Naive thymus-derived CD8-positive, alpha-beta T cell (primary cell): ENCODE measurements at places on chromosomes 1 and 21.

- no peak for DNase-seq
These were observed 16.3 kb downstream of the PDZK1 start for GRCh38 chr1:145690587-145691558.

GRCh38 chr1:9589144-9589718 is 520 bp downstream of the TMEM201 start:
- no peak for DNase-seq

DNA sequence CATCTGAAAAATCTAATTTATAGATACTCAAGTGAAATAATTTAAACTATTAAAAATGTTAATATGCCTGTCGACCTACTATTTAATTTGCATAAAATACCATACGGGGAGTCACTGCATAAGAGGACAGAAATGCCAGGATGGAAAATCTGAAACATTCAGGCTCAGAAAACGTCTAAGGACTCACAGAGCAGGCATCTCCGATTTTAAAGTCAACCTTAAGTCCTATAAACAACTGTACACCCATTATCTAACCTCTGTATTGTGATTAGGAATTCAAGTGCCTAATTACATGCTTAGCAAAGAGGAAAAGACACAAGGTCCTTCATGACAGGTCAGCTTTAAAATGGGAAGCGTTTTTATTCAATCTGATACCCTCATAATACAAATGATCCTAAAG is 49.2 kb downstream of the ZBTB18 start:
- no peak for DNase-seq

- no peak for DNase-seq
These were observed 5.7 kb upstream of the TENT5B start for GRCh38 chr1:27018316-27018715.

- no peak for DNase-seq
These were observed 1.2 kb downstream of the SCMH1 start for GRCh38 chr1:41240781-41241353.

DNA sequence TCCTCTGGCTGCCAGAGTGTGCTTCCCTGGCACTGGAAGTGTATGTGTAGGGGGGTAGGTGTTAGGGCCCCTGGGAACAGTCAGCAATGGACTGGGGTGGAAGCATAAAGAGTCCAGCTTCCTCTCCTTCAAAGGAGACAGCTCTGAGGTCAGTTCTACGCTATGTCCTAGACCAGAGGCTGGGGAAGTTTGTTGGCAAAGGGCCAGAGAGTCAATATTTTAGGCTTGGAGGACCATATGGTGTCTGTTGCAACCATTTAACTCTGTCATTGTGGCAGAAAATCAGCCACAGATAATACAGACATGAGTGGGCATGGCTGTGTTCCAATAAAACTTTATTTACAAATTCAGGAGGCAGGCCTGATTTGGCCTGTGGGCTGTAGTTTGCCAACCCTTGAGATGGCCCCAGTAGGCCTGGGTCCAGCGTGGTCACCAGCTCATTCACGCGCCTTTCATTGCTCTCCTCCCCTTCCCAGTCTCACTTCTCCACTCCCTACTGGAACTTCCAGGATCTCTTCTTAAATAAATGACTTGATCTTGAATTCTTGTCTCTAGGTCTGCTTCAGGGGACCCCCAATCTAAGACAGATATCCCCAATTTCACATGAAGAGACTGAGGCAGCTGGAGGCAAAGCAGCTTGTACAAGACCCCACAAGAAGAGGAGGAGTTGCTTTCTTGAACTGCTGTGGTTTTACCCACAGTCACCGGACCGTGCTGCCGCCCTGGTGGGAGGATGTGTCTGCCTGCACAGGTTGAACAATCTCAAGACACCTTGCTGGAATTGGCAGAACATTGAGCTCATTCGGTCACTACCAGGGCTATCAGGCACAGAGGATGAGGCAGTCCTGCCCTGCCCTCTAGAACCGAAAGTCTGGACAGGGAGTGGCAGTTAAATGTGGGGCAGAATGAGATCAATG is 162.4 kb upstream of the POU3F1 start:
- DNase-seq: no peak

- no peak for DNase-seq
These were observed 37.1 kb upstream of the CD55 start for GRCh38 chr1:207284209-207284897.

DNA sequence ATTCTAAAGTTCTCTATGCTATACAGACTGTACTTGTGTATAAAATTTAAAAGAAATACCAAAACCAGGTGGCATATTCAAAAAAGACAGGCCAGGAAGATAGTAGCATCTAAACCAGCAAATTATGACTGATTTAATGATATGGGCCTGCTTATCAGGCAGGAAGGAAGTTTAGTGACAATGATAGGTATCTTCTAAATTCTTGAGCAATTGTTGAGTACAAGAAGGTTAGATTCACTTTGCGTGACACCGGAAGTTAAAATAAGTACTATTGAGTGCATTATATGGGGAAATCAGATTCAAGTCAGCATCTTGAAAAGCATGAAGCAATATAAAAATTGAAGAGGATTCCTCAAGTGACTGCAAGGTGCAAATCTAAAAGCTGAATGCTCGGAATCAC is 186.8 kb upstream of the RGS18 start:
- DNase-seq: no peak

DNA sequence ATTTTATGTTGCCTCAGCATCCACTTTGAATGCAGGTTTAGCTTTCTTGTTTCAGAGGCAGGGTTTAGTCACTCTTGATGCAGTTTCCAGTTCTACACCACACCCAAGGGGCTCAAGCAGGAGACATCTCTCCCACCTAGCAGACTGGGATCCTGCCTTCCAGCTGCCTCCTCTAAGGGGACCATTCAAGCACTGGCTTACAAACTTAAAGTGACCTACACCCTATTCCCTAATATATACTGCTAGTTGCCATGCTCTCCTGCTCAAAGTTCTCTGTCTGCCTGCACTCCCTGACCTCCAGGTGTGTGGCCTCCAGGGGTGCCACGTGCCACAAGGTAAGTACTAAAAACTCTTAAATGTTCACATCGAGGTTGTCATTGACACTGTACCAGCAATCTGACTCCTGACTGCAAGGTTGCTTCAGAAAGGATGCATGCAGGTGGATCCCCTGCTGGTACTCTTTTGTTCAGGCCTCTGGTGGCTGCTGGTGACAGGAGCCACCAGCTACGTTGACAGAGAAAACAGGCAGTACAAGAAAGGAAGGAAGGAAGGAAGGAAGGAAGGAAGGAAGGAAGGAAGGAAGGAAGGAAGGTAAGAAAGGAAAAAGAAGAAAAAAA is 185.9 kb downstream of the COQ8A start:
- no peak for DNase-seq

DNA sequence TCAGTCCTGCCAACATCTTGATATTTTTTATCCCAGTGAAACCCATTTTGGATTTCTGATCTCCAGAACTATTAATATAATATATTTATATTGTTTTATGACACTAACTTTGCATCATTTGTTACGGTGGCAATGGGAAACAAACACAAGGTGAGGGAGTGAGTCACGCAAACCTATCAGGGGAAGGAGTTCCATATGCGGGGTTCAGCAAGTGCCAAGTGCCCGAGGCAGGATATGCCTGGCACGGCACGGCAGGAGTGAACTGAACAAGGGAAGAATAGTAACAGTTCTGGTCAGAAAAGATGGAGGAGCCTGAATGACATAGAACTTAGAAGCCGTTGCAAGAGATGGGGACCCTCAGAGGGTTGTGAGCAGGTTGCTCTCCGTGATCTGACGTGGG is 7.7 kb upstream of the IL10RB start:
- DNase-seq: no peak

GRCh38 chr1:211741788-211742187 is 66.4 kb upstream of the NEK2 start:
- DNase-seq: no peak

DNA sequence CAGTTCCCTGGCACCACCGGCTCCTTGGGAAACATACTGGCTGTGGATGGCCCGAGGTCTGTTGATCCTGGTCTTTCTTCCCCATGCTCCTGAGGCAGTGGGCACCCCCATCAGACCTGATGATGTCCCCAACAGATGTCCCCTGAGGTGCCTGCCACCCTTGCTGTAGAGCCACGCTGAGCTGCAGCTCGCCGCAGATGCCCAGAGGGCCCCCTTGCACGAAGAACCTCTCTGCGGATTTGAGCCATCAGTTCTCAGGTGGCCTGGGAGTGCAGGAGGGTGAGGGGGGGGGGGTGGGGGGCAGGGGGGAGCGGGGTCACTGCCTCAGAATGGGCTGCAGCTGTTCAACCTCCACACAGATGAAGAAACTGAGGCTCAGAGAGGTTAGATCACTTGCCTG is 60.9 kb downstream of the GLIS1 start:
- DNase-seq: no peak

- DNase-seq: no peak
These were observed 99.7 kb upstream of the IRF2BP2 start for GRCh38 chr1:234709473-234710228.

- DNase-seq: no peak
These were observed 65.2 kb upstream of the TNR start for GRCh38 chr1:175808573-175808972.

GRCh38 chr1:239930686-239931262 is 160.9 kb upstream of the FMN2 start:
- no peak for DNase-seq

GRCh38 chr1:68201546-68202238 is 30.6 kb downstream of the WLS start:
- no peak for DNase-seq

DNA sequence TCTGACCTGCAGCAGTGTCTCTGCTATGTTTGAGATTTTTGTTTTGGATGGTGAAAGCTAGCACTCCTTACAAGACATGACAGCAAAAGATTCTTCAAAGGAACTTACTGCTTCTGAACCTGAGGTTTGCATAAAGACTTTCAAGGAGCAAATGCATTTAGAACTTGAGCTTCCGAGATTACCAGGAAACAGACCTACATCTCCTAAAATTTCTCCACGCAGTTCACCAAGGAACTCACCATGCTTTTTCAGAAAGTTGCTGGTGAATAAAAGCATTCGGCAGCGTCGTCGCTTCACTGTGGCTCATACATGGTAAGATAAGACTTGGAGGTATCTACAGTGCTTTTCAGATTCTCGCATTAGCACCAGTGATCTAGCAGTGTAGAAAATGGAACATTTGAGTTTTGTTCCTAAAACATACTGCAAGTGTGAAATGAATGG is 200.2 kb downstream of the PDE4B start:
- no peak for DNase-seq

- no peak for DNase-seq
These were observed 22.3 kb upstream of the AGPAT3 start for GRCh38 chr21:43842742-43843141.

DNA sequence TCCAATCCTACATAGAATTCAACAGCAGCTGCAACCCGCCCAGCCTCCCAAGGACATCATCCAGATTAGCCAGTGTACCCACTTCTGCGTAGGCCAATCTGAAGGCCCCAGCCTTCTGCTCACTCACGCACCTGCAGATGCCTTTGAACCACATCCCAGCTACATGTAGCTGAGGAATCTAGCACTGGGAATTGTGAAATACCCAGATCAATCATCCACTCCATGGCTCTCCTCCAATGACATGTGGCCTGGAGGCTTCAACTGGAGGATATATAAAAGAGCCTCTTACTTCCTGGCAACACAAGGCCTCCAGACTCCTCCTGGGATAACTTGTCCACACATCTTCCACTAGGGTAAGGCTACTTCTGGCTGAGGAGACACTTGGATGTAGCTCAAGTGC is at the start of gene LCE6A:
TSS of gene LCE6A (plus strand) at position 301 of the 400 bp plus-strand sequence. CDS start 665 bp downstream, outside the sequence.
- no peak for DNase-seq

DNA sequence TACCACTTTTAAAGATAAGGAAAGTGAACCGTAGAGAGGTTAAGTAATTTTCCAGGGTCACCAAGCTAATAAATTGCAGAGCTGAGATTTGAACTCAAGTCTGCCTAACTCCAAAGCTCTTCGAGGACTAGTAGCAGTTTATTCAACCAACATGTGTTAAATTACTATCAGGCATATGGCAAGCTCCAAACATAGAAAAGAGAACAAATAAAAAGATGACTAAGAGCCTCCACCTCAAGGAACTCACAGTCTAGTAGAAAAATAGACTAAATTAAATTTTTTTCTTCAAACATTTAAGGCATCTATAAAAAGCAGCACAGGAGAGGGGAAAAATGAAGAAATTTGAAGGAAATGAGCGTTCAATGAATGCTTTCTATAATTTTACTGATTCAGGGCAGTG is 22.2 kb downstream of the SLC9C2 start:
- DNase-seq: no peak

DNA sequence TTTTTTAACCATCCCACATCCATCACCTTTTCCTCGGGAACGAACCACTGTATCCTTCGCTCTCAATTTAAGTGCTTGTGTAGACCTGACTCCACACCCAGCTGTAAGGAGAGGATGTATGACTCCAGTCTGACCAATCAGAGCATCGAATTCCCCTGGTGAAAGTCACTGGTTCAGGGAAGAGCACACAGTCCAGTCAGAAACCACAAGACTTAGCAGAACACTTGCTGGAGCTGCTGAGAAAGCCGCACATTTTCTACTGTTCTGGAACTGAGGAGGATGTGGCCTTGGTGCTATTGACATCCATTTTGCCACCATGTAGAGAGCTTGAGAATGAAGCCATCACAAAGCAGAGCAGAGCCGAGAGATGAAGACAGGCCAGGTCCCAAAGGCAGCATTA is 59.9 kb upstream of the CNN3 start:
- no peak for DNase-seq

- DNase-seq: no peak
These were observed 94.8 kb upstream of the SGIP1 start for GRCh38 chr1:66439031-66439740.

GRCh38 chr1:244296003-244296402 is 155.7 kb downstream of the ADSS2 start:
- DNase-seq: no peak

DNA sequence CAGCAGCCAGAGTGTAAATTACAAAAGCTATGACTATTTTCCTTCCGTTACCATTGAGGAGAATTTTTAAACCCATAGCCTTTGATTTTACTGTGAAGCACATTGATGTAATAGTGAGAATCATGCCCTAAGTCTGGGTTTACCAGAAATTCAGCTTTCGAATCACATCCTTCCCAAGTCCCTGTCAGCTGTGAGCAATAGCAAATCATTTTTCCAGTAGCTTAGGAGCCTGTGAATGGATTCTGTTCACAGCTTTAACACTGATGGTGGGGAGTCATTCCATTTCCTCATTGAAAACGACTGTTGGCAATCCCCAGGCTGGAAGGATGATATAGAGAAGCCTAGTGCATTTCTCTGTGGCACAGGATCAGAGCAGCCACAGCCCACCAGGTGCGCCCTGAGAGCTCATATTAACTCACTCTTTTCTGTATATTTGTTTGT is 82.2 kb upstream of the C1orf105 start:
- DNase-seq: no peak

DNA sequence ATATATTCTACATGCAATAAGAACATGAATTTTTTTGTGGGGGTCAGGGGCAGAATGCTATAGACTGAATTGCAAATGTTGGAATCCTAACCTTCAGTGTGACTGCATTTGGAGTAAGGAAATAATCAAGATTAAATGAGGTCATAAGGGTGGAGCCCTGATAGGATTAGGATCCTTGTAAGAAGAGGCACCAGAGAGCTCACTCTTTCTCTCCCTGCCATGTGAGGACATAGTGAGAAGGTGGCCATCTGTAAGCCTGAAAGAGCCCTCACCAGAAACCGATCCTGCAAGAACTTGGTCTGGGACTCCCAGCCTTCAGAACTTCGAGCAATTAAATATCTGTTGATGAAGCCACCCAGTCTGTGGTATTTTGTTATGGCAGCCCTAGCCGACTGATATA is 70.3 kb upstream of the SOX13 start:
- DNase-seq: no peak

GRCh38 chr1:18200136-18200717 is 92.6 kb downstream of the IGSF21 start:
- no peak for DNase-seq
